Esophagus muscularis mucosa (tissue), 4 donors: ENCODE measurements at places on chromosomes 16 and 17. TPM values are rescaled to one million over a fixed set of nuclear protein-coding genes. Genes with fewer than 3 reads are reported as not detected.

The REXO5 gene
- 4.9 TPM for total RNA-seq

The PLA2G15 gene
- 10.4 TPM for total RNA-seq

The CRYM gene
- total RNA-seq = not detected

The CDK5RAP3 gene
- total RNA-seq = 70.2 TPM

The CCL13 gene
- 3.6 TPM for total RNA-seq

The MCRIP2 gene
- 65.4 TPM for total RNA-seq

The CETP gene
- 0.19 TPM for total RNA-seq

DNA sequence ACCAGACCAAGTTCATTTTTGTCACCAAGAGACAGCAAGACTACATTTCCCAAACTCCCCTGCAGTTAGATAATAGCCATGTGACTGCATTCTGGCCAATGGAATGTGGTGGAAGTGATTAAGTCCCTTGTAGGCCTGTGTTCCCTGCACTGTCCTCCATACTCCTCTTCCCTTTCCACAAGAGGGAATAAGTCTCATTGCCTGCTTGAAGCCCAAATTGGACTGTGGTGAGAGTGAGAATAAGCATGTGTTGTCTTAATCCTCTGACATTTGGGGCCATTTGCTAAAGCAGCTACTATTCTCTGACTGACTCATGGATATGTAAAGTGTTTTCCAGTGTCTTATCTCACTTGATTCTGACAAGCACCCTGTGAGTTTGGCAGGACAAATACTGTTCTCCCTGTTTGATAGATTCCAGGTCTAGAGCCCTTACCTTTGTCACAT, 20.7 kb downstream of the PIK3R6 start:
- no peak for DNase-seq

DNA sequence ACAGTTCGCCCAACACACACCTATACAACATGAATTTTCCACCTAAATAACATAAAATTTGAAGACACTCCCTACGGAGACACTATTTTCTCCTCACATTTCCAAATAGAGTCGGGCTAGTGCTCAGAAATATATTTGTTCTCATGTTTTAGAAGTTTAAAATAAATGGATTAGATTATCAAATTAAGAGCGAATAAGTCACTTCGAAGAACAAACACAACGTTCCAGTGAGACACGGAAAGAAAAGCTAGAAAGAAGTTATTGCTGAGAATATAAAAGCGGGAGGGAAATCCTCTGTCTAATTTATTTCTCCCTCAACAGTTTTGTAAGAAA, 2.0 kb upstream of the HS3ST3B1 start:
- DNase-seq = no peak

GRCh38 chr17:74742153-74742515, 5.1 kb downstream of the RAB37 start:
- DNase-seq = no peak

- DNase-seq = no peak
These were observed 215.2 kb downstream of the CPPED1 start for GRCh38 chr16:12588510-12588909.

DNA sequence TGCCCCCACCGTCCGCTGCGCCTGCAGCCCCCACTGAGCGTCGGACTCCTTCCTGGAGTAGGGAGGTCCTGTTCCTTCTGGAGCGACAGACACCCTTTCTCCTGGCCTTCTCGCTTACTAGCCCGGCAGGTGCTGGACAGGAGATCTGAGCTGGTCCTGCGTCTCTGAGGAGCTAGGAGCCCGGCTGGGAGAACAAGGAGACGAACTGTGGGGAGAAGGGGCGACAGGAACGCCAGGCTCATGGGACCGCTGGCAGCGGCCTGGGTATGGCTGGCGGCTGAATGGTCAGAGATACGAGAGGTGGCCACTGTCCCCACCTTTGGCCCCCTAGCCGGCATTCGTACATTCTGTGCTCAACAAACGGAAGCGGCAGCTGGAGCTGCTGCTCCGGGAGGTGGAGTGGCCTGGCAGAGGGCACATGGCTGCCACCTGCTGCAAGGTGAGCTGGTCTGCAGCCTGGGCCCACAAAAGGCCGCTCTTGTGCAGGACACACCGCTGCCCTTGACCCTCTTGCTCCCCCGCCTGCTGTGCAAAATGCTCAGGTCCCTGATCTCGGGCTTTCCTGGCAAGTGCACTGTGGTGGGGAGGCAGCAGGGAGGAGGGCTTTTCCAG, 2066.7 kb downstream of the TP53TG3F start:
- DNase-seq = no peak

DNA sequence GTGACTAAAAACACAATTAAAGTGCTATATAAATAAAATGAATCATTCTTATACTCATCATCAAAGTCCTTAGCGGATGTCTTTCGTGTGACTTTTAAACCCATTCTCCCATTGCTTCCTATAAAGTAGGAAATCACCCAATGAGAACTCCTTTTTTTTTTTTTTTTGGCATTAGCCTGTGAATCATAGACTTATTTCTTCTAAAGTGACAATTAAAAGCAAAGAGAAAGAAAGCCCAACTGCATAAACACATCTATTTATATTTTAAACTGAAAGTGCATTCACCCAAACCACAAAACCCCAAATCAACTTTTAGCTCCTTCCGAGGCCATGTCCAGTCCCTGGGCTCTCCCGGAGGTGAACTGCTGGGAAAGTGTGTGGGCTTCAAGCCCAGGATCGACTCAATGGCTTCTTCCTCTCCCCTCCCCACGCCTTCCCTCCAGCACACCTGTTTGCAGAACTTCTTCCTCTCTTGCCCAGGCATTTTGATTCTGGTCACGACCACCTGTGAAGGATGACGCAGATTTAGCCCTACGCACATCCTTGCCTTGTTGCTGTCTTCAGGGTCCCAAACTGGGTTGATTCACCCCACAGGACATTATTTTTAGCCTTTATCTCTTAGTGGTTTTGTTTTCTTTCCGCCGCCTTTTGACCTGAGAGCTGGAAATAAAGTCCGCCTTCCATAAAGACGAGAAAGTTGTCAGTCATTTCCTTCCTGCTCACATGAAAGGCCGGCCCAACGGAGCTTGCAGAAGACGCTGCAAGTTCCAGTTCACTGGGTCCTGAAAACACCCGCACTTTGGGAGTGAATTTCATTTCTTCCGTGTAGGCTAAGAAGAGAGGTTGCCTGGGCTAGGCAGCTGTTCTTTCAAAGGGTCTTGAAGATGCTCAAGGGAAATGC, 166.8 kb downstream of the MAP2K6 start:
- DNase-seq = no peak

DNA sequence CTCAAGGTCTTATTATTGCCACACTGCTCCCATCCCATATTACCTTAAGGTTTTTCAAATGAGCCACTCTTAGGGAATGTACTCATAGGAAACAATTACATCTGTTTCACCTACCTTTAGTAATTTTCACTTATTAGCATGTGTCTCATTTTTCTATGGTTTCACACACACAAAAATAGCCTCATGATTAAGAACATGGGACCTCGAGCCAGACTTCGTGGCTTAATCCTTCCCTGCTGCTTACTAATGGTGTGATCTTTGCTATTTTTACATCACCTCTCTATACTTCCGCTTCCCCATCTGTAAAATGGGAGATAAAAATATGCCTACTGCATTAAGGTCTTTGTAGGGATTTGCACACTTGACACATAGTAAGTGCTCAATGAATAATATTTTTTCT, 38.5 kb downstream of the OTOA start:
- DNase-seq = no peak

- DNase-seq = no peak
These were observed 3.4 kb upstream of the MLLT6 start for GRCh38 chr17:38701504-38702165.

- no peak for DNase-seq
These were observed 7.3 kb upstream of the CPHXL start for GRCh38 chr16:75733305-75734211.

- no peak for DNase-seq
These were observed 8.0 kb downstream of the SPPL2C start for GRCh38 chr17:45852535-45853297.

DNA sequence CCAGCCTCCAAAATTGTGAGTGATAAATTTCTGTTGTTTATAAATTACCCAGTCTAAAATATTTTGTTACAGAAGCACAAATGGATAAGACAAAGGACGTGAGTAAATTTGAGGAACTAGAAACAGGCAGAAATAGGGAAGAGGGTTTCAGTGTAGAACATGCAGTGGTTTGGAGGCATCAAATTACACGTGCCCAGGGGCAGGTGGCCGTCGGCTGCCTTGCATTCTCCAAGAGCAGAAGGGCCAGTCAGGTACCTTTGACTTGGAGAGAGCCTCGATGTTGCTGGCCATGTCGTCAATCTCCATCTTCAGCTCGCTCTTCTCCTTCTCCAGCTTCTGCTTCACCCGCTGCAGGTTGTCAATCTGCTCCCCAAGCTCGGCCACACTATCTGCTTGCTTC, 54.3 kb downstream of the MYH13 start:
- no peak for DNase-seq

GRCh38 chr16:57204675-57205074, 18.5 kb downstream of the RSPRY1 start:
- no peak for DNase-seq

DNA sequence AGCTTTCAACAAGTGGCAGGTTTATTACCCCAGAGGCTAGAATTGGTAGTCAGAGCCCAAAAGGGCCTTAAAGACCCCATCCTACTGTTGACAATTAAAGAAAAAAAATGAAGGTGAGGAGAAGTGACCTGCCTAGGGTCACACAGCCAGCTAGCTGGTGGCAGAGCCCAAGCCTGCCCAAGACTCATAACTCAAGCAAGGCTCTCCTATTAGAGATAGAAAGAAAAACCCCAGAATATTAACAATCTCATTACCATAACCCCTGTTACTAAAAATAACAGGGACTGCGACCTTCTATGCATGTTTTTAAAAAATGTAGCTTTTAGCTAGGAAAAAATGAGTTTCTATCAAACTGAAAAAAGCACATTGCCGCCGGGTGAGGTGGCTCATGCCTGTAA, 14.0 kb downstream of the HSPB9 start:
- DNase-seq = no peak

- no peak for DNase-seq
These were observed 1.2 kb downstream of the RNF167 start for GRCh38 chr17:4941319-4941610.

- DNase-seq = no peak
These were observed 20.3 kb downstream of the METRNL start for GRCh38 chr17:83099570-83100181.

DNA sequence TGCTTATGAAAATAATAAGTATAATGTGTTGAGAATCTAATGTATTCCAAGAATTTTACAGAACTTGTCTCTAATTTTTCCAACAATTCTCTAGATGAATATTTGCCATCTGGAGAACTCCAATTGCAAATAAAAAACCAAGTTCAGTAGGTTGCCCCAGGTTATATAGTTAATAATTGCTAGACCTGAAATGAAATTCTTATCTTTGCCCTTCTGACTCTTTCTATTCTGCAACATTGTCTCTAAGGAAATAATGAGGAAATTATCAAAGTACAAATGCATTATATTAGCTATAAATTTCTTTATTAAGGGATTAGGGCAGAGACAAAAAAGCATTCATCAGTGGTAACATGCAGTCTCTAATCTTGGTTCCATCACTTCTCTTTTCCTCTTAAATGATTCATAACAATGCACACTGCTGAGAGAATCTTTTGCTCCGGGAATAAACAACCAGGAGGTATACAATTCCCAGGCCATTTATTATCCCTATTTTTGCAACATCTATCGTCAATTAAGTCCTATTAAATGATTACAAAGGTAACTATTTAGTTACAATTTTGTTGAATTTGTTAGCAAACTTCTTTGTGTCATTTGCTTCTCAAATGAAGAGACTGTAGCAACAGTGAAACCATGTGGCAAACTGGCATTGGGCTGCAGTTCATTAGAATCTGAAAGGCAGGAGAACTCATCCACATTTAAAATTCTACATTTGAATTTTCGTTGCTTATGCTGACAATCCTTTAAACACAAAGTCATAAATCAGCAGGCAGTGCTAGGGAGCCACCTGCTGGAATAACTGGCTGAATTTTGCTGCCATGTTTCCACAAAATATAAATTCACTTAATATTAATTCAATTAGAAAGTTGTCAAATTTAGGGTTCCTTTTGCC, 349.6 kb downstream of the KIF2B start:
- no peak for DNase-seq

DNA sequence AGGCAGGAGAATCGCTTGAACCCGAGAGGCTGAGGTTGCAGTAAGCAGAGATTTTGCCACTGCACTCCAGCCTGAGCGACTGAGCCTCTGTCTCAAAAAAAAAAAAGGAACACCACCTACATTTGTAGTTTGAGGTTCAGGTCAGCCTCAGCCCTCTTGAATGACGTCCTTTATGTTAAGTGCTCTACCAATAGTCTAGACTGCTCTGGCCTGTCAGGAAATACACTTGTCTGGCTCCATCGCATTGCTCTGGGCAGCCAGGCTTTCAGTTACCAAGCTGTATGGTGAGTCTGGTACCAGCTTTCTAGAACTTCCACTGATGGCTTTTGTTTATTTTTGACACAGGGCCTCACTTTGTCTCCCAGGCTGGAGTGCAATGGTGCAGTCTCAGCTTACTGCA, 11.4 kb downstream of the SOCS7 start:
- DNase-seq = no peak

DNA sequence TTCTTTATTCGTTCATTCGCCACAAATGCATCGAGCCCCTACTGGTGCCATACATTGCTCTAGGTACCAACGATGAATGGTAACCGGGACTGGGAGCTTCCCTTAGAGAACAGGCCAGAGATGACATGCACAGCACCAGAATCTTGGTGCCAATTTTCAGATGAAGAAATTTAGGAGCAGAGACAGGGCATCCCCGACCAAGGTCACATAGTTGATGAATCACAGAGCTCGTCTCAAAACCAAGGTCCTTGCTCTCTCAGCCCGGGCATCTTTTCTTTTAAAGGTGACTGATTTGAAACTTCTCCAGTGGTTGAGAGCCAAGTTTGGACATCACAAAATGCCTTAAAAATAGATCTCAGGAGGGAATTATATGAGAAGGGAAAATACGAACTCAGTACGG, 73.2 kb upstream of the C16orf82 start:
- no peak for DNase-seq

DNA sequence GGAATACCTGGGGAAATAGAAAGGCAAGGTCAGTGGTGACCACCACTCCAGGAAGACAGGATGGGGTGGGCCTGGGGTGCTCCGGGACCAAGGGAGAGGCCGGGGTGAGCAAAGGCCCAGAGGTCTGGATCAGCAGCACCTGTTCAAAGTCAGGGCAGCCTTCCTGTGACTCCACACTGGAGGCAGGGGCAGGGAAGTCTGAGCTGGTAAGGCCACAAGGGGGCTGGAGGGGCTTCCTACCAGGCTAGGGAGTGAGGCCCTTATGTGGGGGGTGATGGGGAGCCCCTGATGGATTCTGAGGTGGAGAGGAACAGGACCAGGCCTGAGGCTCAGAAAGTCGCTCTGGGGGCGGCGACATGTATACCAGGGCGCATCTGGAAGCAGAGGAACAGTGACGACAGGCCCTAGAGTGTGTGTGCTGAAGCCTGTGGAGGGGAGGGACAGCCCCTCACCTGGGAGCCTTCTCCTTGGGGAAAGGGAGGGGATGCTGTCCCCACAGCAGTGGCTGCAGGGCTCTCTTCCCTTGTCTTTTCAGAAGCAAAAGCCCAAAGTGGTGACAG, 3.7 kb downstream of the C16orf78 start:
- peak; percentile 79 for DNase-seq

GRCh38 chr17:35063514-35064223, at the start of gene RFFL:
Gene RFFL, minus strand, starts transcription at chr17:35063707. Its CDS starts 37,154 bp downstream, at chr17:35026553.
- DNase-seq = peak; percentile 96
